ENCODE measurements at places on chromosomes 16 and 17. TPM values are rescaled to one million over a fixed set of nuclear protein-coding genes. Genes with fewer than 3 reads are reported as not detected.

The CNGB1 gene
- not detected for total RNA-seq

The CPNE7 gene
- total RNA-seq, result 6.4 TPM

The YBX2 gene
- 0.52 TPM for total RNA-seq

The SYCE1L gene
- 3.3 TPM for total RNA-seq

DNA sequence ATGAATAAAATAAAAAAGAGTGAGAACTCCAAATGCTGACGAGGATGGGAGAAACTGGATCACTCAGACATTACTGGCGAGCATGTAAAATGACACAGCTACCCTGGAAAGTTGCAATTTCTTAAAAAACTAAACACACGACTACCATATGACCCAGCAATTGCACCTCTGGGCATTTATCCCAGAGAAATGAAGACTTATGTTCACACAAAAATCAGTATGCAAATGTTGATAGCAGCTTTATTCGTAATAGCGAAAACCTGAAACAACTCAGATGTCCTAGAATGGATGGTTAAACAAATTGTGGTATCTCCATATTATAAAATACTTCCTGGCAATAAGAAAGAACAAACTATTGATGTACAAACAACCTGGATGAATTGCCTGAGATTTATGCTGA lies 357.2 kb upstream of the ASIC2 start:
- no peak for DNase-seq

- DNase-seq, result no peak
Measured at GRCh38 chr17:17042384-17042736, at the start of gene MPRIP. MPRIP (plus strand) TSS chr17:17042457; CDS start chr17:17042849, 392 bp downstream.

- DNase-seq, result peak; percentile 74
Measured at GRCh38 chr17:5049314-5049841, 14.2 kb upstream of the SLC52A1 start.

- DNase-seq, result peak; percentile 84
Measured at GRCh38 chr17:79400989-79401703, 209.7 kb downstream of the RBFOX3 start.

DNA sequence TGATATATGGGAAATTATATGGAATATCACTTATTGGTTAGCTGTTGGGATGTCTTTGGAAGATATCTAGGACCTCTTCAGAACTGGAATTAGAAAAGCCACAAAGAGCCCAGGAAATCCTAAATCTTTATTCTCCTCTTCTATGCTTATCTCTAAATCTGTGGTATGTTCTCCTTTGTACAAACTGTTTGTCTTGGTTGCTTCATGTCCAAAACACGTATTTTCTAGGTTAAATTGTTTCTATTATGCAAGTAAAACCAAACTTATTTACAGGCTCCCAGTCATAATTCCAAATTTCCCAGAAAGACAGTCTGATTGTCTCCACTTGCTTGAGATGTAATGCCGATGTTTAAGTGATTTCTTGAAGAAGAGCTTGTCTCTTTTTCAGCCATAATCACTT lies 650.9 kb downstream of the CDH11 start:
- no peak for DNase-seq

DNA sequence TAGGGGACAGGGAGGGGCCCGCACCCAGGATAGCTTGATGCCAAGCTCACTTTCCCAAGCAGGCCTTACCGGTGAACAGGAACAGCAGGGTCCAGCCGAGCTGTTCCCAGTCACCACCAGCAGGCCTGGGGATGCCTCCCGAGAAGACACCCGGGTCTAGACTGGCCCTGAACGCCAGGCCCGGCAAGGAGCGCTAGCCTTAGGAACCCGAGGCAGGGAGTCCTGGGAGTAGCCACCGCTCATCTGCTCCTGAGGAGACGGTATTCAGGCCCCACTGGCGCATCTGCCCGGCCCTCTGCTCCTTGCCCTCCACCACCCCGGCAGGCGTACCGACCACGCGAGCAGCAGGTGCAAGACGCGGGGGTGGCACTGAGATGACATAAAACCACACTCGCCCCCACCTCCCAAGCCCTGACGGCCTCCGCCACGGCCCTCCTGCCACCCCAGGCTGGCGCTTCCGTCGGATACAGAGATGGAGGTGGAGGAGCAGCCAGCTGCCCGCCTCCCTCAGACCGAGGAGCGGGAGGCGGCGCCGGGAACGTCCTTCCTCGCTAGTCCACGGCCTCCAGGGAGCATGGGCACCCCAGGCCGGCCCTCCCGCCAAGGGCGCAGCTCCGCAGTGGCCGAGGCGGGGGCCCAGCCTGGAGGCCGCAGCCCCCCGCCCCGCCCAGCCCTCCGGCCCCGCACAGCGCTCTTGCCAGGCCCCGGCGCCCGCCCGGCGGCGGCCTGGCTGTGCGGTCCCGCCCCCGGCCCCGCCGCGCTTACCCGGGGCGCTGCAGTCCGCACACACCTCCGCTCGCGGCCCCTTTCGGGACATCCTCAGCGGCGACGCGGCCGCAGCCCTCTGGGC lies 661 bp downstream of the GIT1 start:
- peak; percentile 62 for DNase-seq

DNA sequence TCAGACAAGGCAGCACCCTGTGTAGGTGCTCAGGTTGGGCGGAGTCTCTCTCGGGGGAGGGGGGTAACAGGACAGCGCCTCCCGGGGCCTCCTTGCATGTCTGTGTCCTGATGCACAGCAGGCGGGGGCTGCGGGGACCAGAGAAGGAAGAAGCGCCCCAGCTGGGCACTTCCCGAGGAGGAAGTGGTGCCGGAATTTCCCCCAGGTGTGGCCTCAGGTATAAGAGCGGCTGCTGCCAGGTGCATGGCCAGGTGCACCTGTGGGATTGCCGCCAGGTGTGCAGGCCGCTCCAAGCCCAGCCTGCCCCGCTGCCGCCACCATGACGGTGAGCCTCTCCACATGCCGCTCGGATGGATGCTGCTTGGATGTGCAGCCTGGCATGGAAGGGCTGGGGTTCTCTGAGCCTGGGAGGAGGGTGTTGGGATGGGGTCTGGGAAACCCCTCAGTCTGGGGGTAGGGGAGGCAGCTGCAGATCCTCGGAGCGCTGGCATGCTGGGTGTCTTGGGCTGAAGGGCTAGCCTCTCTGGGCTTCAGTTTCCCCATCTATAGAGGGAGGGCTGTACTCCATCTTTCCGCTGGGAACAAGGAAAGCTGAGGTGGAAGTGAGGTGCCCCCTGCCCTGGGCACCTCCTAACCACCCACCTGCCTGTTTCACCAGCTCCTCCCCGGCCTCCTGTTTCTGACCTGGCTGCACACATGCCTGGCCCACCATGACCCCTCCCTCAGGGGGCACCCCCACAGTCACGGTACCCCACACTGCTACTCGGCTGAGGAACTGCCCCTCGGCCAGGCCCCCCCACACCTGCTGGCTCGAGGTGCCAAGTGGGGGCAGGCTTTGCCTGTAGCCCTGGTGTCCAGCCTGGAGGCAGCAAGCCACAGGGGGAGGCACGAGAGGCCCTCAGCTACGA lies at the start of gene IL17C:
Gene IL17C (plus strand): TSS at position 250 of the 908 bp plus-strand sequence. CDS start 70 bp downstream, at position 320.
- DNase-seq, result no peak

All from activated naive CD4-positive, alpha-beta T cell treated with anti-CD3 and anti-CD28 coated beads for 36 hours (primary cell).